ENCODE measurements at places on chromosomes 5 and 9. TPM values are rescaled to one million over a fixed set of nuclear protein-coding genes. Genes with fewer than 3 reads are reported as not detected.

CCNO gene
- not detected for total RNA-seq

FSTL4 gene
- 2.0 TPM for total RNA-seq

MRPS2 gene
- total RNA-seq: 59.8 TPM

ADGRV1 gene
- total RNA-seq: 43.4 TPM

PROP1 gene
- not detected for total RNA-seq

CDC25C gene
- 22.5 TPM for total RNA-seq

SLC28A3 gene
- not detected for total RNA-seq

PCDHA2 gene
- total RNA-seq: 1.2 TPM

SLC6A3 gene
- 0.16 TPM for total RNA-seq

ERCC6L2 gene
- 58.1 TPM for total RNA-seq

RNF208 gene
- total RNA-seq: 10.1 TPM

THG1L gene
- 19.5 TPM for total RNA-seq

SYNPO gene
- total RNA-seq: 1.5 TPM

IL31RA gene
- not detected for total RNA-seq

All from neural crest cell (in vitro differentiated cells).